ENCODE measurements at places on chromosomes 1 and 21.

- DNase-seq = no peak
These were observed 115.9 kb upstream of the IVNS1ABP start for GRCh38 chr1:185432948-185433347.

GRCh38 chr1:97245026-97245425 is 523.4 kb downstream of the PTBP2 start:
- no peak for DNase-seq

DNA sequence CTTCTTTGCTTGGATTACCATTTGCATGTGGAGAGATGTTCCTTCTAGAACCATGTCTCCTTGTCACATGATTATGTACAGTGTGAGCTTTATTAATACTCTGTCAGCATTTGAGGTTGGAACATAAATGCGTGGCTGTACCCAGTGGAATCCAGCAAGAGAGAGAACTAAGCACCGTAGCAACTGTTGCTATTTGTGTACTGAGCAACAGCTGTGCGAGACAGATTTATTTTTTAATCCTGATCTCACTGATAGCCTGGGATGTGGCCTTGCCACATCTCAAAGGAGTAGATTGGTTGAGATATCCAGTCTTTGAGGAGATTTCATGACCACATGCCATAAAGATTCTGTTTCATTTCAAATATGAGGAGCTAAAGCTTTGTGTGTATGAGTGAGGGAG is 43.4 kb downstream of the KIF1B start:
- peak; percentile 44 for DNase-seq

GRCh38 chr21:44742418-44743153 is 31.2 kb upstream of the TSPEAR start:
- no peak for DNase-seq

DNA sequence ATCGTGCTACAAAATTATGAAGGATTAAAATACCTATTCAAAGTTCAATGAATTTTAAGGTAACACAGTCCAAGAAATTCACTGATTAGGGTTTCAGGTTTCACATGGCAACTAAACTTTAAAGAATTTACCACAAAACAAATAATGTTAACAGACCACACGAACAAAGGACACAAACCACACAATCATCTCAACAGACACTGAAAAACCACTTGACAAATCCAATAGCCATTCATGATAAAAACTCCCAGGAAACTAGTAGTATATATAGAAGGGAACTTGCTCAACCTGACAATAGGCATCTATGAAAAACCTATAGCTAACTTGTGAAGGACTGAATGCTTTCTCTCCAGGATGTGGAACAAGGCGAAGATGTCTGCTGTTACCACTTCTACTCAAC is 21.1 kb upstream of the SH2D5 start:
- no peak for DNase-seq

- no peak for DNase-seq
These were observed 55.1 kb upstream of the CR2 start for GRCh38 chr1:207398986-207399385.

DNA sequence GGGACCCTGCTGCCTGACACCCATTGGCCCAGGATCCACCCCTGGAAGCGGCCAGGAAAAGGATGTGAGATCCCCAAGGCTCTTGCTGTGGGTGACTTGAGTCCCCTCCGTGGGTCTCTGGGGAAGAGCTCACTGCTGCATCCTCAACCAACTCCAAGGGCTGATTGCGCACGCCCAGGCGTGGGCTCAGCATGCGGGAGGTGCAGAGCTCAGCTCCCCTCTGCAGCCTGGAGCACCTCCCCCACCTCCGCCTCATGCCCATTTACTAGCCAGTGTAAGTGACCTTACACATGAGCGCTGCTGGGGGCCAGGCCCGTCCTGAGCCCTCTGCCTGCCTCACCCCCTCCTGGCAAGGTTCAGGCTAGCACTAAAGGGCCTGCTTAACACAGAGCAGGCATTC is 138.4 kb upstream of the VAMP3 start:
- DNase-seq = no peak

DNA sequence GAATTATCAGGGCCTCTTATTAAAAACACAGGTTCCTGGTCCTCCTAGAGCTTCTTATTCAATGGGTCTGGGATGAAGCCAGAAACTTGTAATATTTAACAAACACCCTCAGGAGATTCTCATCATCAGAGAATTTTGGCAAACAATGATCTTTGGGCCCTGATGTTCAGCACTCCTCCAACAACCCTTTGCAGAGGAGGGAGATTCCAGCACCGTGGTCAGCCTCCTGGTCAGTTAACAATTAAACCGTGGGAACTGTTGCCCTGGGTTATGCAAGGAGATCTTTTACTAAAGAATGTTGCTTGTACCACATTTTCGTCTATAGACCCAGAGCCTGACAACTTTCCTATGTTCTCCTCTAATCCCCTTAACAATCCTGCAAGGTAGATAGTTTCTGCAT is 294.4 kb downstream of the PLPP3 start:
- DNase-seq = no peak

- no peak for DNase-seq
These were observed 51.2 kb downstream of the WLS start for GRCh38 chr1:68181165-68181556.

DNA sequence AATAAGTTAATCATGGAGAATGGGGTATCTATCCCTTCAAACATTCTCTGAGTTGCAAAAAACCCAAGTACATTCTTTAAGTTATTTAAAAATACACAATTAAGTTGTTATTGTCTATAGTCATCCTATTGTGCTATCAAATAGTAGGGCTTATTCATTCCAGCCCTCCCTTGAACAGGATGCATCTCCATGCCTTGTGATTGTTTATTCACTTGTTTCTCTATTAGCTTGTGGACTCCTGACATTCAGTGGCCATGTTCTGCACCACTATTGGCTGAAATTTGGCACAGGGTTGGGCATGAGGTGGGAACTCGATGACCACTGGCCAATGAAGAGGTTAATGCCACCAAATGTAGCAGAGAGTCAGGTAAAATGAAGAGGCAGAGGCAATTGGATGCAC is 272.8 kb downstream of the TNR start:
- no peak for DNase-seq

DNA sequence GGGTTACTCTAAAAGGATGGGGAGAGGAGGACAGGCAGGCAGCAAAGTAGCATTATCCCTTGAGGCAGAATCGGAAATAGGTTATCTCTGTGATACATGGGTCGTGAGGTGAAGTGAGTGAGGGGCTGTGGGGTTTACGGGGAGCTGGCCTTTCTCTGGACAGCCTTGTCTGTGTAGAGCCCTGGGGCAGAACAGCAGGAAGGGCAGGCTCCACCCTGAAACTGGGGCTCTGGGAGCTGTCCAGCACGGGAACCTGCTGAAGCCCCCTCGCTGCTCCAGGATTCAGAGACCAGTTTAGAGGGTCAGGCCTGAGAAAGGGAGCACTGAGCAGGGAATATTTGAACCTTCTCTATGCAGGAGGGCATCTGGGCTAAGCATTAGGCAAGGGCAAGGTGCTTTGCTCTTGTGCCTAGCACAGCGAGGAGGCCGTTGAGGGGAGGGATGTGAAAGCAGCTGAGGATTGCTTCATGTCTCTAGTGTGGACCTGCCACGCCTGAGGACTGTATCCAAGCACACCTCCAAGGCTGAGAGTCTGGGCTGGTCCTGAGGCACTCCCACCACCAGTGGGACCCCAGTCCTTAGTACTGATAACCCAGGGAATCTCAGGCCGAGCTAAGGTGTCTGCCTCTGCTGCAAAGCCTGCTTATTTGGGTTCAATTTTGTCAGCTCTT is 55.8 kb downstream of the NAV1 start:
- peak; percentile 65 for DNase-seq

- DNase-seq = no peak
These were observed 20.8 kb upstream of the PTPRF start for GRCh38 chr1:43509740-43510375.

- DNase-seq = no peak
These were observed 1.1 kb downstream of the ARV1 start for GRCh38 chr1:230979952-230980351.

DNA sequence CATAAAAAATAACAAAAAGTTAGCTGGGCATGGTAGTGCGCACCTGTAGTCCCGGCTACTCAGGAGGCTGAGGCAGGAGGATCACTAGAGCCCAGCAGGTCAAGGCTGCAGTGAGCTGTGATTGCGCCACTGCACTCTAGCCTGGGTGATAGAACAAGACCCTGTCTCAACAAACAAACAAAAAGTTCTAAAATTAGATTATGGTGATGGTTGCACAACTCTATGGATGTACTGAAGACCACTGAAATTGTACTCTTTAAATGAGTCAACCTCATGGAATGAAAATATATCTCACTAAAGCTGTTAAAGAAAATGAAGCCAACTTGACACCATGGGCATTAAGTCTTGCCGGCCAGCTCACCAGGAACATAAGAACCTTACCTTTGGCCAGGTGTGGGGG is 9.1 kb downstream of the MRAP start:
- DNase-seq = no peak

Data from SK-N-SH (cell line).